ENCODE measurements at places on chromosomes 2 and 18.
A peak's percentile ranks its signal among the peaks of the same experiment; 100 is the strongest.

- DNase-seq = no peak
Observed at GRCh38 chr2:71596011-71596410, 142.7 kb downstream of the DYSF start.

- no peak for DNase-seq
Observed at GRCh38 chr2:19139386-19139785, 219.0 kb downstream of the OSR1 start.

GRCh38 chr2:76953733-76954347 lies 568.3 kb downstream of the LRRTM4 start:
- DNase-seq = peak; percentile 37

DNA sequence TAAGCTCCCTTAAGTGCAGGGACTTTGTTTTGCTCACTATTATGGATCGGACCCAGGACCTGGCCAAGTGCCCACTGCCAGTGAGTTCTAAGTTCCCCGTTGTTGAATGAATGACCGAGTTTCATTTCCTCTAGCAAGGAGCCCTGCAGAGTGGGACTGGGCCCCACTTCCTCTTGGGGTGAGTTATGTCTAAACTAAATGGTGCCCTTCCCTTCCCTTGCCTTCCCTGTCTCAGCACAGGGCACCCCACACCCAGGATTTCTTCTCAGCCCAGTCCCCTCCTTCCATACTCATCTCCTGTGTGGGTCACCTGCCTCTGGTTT lies 195.3 kb upstream of the HS6ST1 start:
- DNase-seq = no peak

DNA sequence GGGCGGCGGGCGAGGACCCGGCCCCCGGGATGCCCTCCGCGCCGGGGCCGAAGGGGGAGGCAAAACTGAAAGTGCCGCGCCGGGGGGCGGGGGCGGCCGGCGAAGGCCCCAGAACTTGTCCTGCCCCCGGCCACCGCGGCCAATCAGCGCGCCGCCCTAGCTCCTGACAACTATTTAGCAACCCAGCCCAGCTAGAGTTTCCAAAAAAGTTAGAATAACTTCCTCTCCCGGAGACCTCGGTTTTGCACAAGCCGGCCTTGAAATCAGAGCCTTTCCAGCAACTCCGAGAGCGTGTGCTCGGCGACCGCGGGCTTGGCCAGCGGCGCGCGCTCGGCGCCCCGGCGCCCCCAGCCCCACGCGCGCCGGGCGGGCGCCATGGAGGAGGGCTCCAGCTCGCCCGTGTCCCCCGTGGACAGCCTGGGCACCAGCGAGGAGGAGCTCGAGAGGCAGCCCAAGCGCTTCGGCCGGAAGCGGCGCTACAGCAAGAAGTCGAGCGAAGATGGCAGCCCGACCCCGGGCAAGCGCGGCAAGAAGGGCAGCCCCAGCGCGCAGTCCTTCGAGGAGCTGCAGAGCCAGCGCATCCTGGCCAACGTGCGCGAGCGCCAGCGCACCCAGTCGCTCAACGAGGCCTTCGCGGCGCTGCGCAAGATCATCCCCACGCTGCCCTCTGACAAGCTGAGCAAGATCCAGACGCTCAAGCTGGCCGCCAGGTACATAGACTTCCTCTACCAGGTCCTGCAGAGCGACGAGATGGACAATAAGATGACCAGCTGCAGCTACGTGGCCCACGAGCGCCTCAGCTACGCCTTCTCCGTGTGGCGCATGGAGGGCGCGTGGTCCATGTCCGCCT lies at the start of gene TWIST2:
Gene TWIST2 (plus strand): TSS at position 245 of the 850 bp plus-strand sequence. CDS start 131 bp downstream, at position 376.
- DNase-seq = no peak

DNA sequence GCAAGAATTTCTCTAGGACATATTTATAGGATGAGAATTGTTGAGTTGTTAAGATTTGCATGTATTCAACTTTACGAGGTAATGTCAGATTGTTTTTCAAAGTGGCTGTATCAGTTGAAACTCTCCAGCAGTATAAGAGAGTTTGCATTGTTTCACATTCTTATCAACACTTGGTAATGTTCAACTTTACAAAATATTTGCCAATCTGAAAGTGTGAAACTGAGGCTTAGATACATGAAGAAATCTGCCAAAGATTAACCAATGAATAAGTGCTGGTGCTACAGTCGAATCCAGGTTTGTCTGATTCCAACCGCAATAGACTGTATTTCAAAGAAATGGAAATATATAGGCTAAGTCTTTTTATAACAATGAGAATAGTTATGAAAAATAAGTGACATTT lies 117.0 kb downstream of the EHBP1 start:
- no peak for DNase-seq

DNA sequence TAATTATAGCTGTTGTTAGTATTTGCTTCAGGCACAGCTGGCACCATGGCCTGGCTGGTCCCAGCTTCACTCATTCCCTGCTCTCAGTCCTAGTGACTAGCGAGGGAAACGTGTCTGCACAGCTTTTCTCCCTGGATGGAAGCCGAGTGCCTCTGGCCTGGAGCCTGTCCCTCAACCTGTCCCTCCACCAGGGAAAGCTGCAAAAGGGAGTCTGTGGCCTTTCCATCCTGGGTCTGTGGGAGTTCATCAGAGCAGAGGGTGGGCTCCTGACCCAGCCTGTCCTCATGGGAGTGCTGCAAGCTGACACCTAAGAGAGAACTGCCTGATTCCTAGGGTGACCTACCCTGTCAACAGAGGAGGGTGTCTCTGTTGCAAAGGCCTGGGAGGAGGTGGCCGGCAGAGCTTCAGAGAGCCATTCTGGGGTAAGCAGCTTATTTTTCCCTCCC lies 118.3 kb downstream of the CAPN13 start:
- DNase-seq = no peak

DNA sequence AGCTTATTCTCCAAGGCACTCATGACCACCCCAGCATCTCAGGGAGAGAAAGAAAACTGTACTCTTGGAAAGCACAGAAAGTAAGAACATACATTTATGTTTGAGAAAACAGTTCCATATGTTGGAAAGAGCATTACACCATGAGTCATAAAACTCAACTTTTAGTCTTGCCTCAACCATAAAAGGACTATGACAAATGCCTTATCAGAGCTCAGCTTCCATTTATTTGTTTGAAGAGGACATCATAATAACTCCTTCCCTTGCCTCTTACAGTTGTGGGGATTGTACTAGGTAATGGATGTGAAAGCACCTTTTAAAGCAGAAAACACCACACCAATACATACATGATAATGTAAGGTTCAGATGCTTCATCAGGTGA lies 370.8 kb downstream of the LNPK start:
- DNase-seq = no peak

DNA sequence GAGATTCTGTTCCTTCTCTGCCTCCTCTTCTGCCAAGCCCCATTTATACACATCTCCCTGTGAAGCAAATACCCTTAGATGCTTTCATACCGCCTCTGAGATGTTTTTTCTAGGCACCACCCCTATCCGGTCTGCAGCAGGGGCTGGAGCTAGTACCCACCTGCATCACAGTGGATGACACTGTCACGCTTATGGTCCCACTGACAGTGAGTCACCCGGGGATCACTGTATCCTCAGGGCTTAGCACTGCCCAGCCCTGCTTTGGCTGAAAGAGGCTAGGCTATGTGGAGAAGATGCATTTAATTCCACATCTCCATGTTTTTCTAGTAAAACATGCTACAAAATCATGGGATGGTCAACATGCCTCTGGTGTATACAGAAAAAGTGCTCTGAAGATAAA lies 9.9 kb downstream of the FABP1 start:
- no peak for DNase-seq

GRCh38 chr2:54194761-54195750 lies 61.0 kb downstream of the TSPYL6 start:
- no peak for DNase-seq

DNA sequence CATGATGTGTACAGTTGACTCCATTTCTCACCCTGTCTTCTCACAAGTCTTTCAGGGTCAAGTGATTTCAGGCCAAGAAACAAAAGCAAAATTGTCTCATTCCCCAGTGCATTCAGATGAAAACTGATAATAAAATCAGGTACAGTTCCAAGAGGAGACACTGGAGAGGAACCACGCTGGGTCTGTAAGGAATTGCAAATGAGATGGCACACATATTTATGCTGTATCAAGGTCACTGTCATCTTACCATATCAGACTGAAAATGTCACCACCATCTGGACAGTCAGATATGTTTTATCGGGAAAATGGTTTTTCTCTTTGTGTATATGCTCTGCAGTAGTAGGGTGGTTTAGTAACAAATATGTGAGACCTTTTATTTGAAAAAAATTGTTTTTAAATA lies 91.7 kb downstream of the CCDC138 start:
- DNase-seq = no peak

DNA sequence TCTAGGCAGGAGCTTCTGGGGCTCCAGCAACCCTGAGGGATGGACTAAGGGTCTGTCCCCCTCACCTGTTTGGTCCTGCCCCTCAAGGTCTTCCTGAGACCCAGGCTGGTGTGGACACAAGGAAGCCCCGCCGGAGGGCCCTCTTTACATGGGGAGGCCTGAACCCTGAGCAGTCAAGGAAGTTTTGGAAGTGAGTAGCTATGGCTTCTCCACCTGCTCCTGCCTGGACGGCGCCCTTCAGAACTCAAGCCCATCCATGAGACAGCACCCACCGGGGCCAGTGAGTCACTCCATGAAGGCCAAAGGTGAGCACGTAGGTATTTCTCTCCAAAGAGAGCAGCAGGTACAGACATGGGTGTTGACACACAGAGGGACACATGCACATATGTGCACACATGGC lies 98.2 kb upstream of the CTDP1 start:
- no peak for DNase-seq

GRCh38 chr2:16678964-16679363 lies 13.3 kb upstream of the CYRIA start:
- no peak for DNase-seq

- peak; percentile 29 for DNase-seq
Observed at GRCh38 chr2:164826293-164827243, 15.1 kb downstream of the COBLL1 start.

GRCh38 chr18:79465392-79465991 lies 69.8 kb downstream of the NFATC1 start:
- DNase-seq = peak; percentile 59

DNA sequence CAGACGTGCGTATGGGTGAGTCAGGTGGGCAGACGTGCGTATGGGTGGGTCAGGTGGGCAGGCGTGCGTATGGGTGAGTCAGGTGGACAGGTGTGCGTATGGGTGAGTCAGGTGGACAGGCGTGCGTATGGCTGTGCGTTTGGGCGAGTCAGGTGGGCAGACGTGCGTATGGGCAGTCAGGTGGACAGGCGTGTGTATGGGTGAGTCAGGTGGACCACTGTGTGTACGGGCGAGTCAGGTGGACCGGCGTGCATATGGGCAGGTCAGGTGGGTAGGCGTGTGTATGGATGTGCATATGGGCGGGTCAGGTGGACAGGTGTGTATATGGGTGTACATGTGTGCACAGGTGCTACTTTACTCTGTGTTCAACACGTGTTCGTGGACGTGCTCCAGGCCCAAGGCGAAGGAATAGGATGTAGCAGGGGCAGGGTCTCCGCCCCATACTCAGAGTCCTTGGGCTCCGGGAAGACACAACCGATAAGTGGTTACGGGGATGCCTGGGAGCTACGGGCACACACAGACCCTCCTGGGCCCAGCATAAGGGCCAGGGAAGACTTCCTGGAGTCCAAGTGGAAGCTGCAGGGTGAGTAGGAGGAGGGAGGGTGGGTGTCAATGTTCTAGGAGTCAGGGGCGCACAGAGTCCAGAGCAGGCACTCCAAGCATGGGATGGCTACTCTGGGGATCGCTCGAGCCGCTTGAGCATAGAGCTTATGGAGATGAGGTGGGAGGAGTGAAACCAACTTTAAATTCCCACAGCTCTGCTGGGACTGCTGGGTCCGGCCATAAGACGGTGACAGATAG lies 27.1 kb upstream of the KLF11 start:
- DNase-seq = no peak

GRCh38 chr18:41266616-41267015 lies 688.4 kb upstream of the PIK3C3 start:
- DNase-seq = no peak

DNA sequence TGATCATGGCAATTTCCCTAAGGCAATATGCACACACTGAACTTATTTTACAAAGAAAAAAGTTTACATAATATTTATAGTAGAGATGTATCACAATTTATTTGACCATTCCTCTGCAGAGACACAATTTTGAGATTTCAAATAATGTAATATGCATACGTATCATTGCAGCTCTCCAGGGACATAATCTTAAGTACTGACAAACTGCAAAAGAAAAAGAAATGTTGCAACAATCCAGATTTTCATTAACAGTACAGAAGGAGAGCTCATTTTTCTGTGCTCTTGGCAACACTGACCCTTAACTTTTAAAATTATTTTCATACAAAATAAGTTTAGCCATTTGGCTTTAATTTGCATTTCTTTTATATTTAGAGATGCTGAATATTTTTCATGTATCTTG lies 710.2 kb upstream of the SLC39A10 start:
- DNase-seq = no peak

- DNase-seq = no peak
Observed at GRCh38 chr18:51398104-51398503, 200.6 kb upstream of the MEX3C start.

DNA sequence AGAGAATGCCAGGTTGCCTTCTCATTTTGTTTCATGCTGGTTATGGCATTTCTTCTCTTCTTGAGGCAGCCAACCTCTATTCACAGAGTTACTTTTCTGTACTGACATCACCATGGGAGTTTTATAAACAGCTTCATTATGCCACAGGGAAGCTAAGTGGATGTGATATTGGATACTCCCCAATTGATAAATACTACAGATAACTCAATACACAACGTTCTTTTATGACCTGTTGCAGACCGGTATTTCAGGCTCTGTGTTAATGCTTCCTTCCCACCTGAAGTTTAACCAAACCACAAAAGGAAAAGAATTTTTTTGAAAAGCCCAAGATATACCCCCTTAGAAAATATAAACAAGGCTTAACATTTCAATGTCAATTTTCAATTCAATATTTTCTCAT lies 258.3 kb upstream of the SOX11 start:
- no peak for DNase-seq

DNA sequence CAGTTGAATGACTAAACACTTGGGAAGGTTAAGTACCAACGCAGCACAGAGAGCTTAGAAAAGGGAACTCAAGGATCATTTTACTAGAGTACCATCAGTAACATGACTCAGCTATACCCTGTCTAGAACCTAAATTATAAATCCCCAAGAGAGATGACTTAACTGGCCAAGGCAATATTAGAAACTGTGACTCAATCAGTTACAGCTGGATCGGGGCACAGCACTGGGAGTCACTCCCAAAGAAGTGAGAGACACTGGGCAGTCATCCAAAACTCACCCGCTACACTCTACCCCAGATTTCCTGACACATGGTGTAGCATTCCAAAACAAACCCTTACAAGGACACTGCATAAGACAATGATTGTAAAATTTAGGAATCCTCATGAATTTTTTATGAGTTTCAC lies 17.7 kb downstream of the IWS1 start:
- peak; percentile 69 for DNase-seq

- no peak for DNase-seq
Observed at GRCh38 chr18:31598021-31598805, 6.5 kb downstream of the TTR start.

DNA sequence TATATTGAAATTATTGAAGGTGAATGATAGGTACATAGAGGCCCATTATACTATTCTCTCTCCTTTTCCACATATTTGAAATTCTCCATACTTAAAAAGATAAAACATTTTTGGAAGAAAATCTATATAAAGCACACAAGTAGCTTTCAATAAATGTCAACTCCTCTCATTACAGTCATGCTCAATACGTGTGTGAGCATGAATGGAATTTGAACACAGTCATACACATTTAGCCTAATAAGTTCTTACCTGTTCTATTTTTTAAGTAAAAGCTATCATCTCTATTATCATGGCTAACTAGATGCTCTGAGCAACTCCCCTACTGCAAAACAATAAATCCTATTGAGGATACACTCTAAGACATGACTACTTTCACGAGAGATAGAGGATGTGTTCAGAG lies 41.9 kb upstream of the SPATS2L start:
- no peak for DNase-seq
